ENCODE measurements at places on chromosomes 7 and 10.

DNA sequence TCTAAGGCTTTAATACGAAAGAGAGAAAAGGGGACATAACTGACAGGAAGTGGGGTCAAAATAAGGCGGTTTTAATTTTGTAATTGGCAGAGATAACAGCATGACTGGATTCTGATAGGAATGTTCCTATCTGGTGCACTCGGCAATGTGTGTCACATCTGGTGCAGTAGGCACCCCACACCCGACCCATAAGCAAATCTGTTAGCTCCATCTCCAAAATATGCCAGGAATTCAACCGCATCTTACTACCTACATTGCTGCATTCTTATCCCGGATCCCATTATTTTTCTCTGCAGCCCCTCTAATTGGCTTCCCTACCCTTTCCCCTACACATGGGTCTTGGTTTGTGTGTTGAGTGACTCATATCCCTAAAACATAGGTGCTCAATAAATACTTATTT lies 19.1 kb upstream of the GALNT11 start:
- no peak for DNase-seq

DNA sequence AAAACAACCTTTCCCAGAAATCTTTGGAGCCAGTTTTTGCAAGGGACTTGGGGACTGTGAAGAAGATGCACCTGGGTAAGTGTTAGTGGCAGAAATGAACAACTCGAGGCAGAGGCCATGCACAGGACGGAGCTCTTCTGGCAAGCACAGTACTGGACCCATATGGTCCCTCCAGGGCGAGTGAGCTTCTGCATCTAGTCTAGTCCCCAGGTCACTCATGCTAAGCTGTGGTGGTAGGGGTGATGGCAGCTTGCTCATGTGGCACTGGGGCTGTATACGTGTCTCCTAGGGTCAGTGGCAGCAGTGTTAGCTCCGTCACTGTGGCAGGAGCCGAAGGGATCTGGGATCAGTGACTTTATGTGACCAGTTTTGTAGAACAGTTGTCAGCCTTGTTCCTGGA lies 9.3 kb upstream of the LRRC61 start:
- DNase-seq = no peak

DNA sequence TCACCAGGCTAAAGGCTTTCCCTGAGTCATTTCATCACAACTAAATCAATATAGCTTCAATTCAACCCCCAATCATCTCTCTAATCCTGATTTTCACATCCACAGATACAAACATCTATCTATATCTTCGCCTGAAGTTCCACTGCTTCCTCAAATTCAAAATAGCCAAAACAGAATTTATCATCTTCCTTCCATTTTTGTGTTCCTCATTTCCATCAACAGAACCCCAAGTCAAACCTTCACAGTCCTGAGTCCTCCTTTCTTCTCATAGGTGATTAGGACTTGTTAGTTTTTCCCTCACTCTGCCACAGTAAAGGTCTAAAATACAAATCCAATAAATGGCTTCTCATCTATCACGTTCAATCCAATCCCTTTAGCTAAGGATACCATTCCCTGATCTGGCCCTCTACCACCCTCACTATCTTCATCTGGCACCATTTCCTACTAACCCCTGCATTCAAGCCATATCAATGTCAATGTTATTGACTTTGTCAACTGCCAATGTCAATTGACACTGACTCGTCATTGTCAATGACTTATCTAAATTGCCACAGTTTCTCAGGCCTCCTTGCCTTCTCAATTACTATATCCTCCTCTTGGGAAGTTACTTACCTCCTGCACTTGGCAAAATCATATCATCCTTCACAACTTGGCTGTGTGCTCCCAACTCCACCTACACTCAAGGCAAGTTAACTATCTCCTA lies 2.6 kb downstream of the HYCC1 start:
- DNase-seq = no peak

GRCh38 chr10:73644015-73644743 lies 2.9 kb upstream of the MYOZ1 start:
- DNase-seq = peak; percentile 70

- DNase-seq = no peak
Measured at GRCh38 chr7:69768986-69769595, 170.8 kb downstream of the AUTS2 start.

- DNase-seq = no peak
Measured at GRCh38 chr7:67863911-67864310, 867.3 kb downstream of the TYW1 start.

- no peak for DNase-seq
Measured at GRCh38 chr10:83957168-83957947, 182.0 kb upstream of the GHITM start.

DNA sequence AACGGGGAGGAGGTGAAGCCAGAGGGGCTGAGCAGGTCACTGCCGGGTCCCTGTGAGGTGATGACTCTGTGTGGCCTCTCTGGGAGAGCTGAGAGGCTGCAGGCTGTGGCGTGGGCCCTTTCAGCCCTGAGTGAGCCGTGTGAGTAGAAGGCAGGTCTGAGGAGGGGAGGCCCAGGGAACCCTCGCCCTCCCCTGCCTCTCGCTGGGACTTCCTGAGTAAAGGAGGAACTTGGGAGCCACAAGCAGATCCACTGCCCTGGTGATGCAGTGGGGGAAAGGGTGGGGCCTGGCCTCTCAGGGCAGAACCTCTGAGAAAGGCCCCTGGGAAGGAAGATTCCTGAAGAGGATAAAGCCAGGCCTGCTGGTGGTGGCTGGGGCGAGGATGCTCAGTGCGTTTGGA lies 22.8 kb downstream of the EEPD1 start:
- peak; percentile 73 for DNase-seq

- no peak for DNase-seq
Measured at GRCh38 chr7:66518151-66518691, 110.5 kb upstream of the KCTD7 start.

DNA sequence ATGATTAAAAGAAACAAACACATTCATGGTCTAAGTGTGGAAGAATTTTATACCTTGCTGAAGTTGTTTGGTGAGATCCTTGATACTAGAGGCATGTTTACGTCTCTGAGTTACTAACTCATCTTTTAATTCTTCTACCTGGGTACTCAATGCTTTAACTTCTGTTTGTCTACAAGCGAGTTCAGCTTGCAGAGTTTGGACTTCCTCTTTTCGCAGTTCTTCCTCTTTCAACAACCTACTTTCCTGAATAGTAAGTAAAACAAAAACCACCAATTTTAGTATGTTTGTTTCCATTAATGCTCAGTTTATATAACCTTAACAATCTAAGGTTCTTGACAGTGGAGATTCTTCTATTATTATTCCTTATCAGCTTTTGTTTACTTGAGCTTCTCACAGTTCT lies 42.9 kb downstream of the CCDC186 start:
- peak; percentile 59 for DNase-seq

GRCh38 chr7:102140952-102141370 lies 145.7 kb upstream of the SH2B2 start:
- peak; percentile 79 for DNase-seq

GRCh38 chr10:97075421-97075820 lies 110.3 kb downstream of the SLIT1 start:
- no peak for DNase-seq

GRCh38 chr10:69963178-69963834 lies 89.3 kb upstream of the MACROH2A2 start:
- DNase-seq = no peak

- peak; percentile 67 for DNase-seq
Measured at GRCh38 chr7:150451097-150451793, 815 bp downstream of the GIMAP8 start.

GRCh38 chr10:67306588-67307205 lies 380.9 kb downstream of the LRRTM3 start:
- peak; percentile 16 for DNase-seq
